ENCODE measurements at places on chromosomes 7 and 10.

- DNase-seq: no peak
These were observed 12.2 kb downstream of the VSIR start for GRCh38 chr10:71761105-71761511.

- no peak for DNase-seq
These were observed 377.4 kb downstream of the GALNT17 start for GRCh38 chr7:71509381-71509780.

GRCh38 chr7:77808517-77808916, 9.9 kb downstream of the PHTF2 start:
- no peak for DNase-seq

- no peak for DNase-seq
These were observed 507.6 kb downstream of the GRID1 start for GRCh38 chr10:85858776-85859515.

DNA sequence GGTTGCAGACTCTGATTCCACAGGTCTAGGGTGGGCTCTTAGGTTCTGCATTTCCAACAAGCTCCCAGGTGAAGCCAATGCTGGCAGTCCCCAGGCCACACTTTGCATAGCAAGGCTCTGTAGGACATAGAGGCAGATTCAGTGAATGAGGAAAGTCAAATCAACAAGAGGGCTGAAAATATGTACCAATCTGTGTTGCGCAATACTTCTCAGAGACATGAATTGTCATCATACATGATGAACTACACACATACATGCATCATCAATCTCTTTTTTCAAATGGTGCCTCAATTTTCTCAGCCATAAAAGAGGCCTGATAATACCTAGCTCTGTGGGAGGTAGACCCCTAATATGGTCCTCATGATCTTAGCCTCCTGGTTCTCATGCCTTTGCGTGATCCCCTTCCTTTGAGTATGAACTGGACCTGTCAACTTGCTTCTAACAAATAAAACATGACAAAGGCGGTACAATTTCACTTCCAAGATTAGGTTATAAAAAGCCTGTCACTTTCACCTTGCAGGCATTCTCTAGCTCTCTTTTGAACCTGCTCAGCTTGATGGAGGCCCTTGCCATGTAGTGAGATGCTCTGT, 49.0 kb downstream of the PIK3CG start:
- DNase-seq: no peak

- no peak for DNase-seq
These were observed 43.5 kb downstream of the PDLIM1 start for GRCh38 chr10:95247200-95247880.

DNA sequence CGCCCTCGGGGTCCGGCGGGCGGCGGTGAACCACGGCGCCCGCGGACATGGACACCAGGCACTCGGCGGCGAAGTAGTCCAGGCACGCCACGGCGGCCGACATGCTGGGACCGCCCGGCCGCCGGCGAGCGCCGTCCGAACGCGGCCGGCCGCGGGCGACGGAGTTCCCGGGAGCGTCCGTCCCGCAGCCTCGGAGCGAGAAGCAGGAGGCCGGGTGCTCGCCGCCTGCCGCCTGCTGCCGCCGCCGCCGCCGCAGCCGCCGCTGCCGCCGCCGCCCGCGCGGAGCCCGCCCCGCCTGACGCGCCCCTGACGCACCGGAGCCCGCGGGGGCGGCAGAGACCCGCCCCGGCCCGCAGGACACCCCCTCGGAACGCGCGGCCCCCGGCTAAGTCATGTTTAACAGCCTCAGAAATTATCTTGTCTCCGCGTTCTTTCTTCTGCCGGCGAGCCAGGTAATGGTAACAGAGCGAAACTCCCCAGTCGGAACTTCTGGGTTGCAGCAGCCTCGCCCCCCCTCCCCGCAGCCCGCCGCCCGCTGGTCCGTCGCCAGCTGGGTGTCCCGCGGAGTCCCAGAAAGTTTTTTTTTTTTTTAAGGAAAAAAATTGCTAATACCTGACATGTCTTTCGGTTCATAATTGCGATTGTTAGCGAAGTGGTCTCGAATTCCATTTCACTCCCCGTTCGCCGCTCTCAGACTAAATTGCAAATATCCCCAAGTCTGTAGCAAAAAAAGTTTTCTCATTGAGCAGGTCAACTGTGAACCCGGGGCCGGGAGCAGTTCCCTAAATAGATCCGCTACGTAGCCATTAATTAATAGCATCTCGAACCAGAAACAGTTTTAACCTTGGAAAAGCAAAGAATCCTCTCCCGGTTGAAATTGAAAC, at the start of gene KLF14:
Gene KLF14 (minus strand): TSS at position 277 of the 884 bp plus-strand sequence. CDS start 174 bp downstream, at position 103.
- DNase-seq: peak; percentile 57

DNA sequence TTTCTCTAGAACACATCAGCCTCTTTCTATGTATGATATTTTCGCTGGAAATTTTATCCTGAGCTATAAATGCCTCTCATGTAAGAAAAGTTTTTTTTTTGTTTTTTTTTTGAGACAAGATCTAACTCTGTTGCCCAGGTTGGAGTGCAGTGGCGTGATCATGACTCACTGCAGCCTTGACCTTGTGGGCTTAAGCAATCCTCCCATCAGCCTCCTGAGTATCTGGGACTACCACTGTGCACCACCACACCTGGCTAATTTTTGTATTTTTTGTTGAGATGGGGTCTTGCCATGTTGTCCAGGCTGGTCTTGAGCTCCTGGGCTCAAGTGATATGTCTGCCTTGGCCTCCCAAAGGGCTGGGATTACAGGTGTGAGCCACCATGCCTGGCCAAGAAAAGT, 80.4 kb downstream of the ADK start:
- DNase-seq: no peak

DNA sequence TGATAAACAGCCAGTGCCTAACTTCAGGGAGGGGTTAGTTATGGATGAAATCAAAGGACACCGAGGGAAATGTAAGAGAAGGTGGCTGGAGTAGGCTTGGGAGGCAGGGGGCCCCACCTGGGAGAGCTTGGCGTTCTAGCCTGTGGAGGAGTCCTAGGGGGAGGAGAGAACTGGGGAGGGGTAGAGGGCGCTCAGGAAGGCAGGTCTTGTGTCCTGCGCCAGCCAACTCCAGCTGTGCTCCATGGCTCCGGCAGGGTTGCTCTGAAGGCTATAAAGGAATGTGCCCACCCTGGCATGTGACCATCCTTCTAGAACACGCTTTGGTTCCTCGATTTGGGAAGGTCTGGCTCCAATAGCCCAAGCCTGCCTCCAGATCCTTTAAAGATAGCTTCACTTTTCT, 96.3 kb downstream of the SEC61G start:
- no peak for DNase-seq

DNA sequence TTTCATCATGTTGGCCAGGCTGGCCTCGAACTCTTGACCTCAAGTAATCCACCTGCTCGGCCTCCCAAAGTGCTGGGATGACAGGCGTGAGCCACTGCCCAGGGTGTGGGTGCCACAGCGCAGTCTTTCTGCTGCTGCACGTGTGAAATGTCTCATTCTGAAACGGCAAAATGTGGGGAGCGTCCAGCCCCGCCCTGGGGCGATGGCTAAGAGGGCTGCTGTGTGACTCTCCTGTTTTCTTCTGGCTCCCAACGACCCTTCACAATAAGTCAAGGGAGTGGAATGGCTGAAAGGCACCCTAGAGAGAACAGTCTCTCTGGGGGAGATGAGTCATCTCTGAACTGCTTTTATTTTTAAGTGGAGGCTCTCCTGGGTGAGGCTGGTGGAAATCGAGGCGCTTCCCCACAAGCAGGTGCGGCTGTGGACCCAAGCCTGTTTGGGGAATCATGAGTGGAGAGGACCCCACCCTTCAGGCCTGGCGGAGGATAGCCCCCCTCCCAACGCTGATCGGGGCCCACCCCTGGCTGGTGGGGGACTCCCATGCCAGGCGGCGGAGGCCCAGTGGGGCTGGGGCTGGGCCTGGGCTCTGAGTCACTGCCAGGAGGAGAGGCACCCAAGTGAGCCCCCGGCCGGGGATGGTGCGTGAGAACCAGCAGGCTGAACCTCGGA, 18.0 kb downstream of the ADAP1 start:
- DNase-seq: peak; percentile 33

DNA sequence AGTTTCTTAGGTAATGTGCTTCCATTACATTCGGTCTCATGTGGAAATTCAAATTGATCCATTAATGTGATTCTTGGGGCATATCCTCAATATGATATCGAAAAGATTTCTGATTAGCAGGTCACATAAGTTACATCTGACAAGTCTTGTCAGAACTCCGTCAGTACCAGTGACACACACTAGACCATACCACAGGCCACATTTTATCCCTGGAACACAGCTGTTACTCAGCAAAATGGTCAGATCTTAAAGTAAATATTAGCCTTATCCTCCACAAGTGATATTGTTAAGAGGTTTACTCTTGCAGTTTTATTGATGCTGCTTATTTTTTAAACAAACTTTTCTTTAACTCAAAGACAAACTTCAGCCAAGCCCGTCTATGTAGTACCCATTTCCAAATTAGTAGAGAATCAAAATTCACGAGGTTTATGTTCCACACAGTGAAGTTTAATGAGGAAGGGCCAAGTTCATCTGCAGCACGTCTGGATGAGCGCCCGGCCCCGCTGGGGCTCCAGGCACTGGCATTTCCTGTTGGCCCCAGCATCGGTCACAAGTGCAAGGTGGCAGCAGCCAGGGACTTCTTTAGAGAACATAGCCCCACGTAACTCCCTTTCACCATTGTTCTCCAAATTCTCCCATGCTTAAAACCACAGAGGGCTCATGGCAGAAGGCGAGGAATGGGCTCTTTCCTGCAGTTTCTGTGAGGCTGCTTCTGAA, 132.2 kb downstream of the VIPR2 start:
- no peak for DNase-seq

- DNase-seq: no peak
These were observed 7.2 kb downstream of the CPA2 start for GRCh38 chr7:130273933-130274255.

- DNase-seq: no peak
These were observed 50.2 kb upstream of the PDCD4 start for GRCh38 chr10:110821508-110821907.

DNA sequence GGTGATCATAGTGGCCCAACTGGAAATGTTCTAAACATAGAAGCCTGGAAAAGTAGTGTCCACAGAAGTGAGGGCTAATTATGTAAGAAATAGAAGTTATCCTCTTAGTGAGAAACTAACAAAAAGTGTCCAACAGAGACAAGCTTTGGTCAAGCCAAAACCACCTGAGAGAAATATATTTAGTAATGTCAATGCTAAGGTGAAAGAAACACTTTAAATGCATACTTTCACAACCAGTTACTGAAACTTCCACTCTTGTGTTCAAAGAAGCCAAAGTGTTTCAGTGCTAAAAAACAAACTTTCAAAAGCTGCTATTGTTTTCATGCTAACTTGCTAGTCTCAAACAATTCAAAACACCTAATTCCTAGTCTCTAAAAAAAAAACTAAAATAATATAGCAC, 18.1 kb downstream of the RAB11FIP2 start:
- DNase-seq: no peak

DNA sequence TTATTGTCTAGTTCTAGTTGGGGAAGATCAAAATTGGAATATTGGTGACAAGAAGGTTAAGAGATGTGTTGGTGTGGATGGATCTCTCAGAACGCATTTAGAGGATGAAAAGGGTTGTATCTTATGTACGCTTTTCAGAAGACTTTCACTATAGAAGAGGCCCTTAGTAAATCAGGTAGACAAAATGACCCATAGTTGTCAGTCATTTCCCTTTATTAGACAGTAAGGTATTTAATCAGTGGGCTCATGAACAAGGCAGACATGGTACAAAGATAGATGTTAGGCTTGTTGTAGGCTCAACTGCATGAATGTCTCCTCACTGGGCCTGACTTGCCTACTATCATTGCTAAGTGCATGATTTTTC, 359.2 kb downstream of the PHF14 start:
- DNase-seq: no peak

DNA sequence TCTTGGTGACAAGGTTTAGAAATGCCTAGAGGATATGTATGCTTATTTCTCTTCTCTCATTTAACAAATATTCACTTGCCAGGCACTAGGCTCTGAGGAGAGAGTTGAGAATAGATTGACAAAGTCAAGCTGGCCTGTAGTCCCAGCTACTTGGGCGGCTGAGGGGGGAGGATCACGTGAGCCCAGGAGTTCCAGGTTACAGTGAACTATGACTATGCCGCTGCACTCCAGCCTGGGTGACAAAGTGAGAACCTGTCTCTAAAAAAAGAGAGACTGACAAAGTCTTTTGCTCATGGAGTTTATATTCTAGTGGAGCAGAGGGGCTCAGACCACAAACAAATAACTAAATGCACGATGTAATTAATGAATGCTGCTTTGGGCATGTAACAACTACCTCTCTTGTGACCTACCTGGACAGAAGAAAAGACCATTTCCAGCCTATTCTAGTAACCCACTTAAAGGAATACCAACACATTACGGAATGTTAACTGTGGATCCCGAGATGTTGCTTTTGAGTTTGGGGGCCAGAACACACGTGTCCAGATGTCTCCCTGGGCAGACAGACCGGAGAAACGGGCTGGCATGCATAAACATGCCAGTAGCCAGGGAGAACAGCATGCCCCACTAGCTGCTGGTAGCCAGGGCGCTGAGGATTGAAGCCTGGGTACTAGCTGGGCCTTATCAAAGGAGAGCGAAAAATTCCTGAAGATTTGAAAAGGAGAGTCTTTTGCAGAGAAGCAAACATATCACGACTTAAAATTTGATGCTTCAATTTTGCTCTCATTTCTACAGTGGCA, 2.6 kb upstream of the BMPR1A start:
- no peak for DNase-seq

GRCh38 chr10:88974446-88975376, 15.9 kb upstream of the FAS start:
- DNase-seq: no peak

DNA sequence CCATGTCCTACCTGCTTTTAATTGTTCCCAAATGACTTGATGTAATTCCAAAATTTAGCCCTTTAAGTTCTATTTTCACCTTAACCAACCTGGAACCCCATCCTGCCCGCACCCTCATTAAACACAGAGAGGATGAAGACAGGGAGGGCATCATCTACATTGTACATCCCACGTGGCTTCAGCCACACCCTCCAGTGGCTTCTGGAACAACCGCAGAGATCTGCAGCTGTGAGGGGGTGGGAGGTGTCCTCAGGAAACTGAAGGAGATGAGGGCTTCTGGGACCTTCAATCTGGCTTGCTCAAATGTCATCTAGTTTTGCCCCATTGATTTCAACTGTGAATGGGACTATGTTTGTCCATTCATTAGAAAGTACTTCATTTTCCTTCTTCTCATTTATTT, 39.0 kb downstream of the AKR1B1 start:
- no peak for DNase-seq

GRCh38 chr7:131924857-131925256, 368.4 kb upstream of the PODXL start:
- no peak for DNase-seq

- no peak for DNase-seq
These were observed 24.7 kb upstream of the ADCYAP1R1 start for GRCh38 chr7:31027161-31027965.

GRCh38 chr10:125041856-125042506, 100.1 kb downstream of the ZRANB1 start:
- DNase-seq: no peak

GRCh38 chr10:60222047-60222446, 167.6 kb downstream of the ANK3 start:
- DNase-seq: no peak

DNA sequence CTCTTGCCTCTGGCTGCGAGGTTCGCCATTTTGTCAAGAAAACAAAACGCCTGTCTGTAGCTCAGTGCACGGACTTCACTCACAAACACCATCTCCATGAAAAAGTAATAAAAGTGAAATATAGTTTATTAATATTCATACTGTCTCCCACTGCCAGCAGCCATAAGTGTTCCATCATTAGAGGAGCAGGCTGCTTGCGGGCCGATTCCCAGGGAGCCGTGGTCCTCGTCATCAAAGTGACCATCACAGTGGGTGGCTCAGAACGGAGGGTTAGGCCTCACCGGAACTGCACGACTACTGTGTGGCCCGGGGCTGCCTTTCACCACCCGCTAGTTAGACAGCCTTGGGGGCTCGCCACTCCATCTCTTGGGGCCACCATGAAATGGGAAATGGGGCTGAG, 82.7 kb downstream of the HIPK2 start:
- no peak for DNase-seq
